ENCODE measurements at places on chromosomes 7 and 10. TPM values are rescaled to one million over a fixed set of nuclear protein-coding genes. Genes with fewer than 3 reads are reported as not detected.

Gene AMPH
- 32.4 TPM for total RNA-seq

Gene SYNPO2L
- 0.20 TPM for total RNA-seq

- H3K36me3 ChIP-seq: no peaks in the 10 kb centered on the region
- H3K4me1 ChIP-seq: no peaks in the 10 kb centered on the region
- H3K27ac ChIP-seq: no peak overlapping the region
These were observed 11.4 kb downstream of the SCIN start for GRCh38 chr7:12581897-12582296.

DNA sequence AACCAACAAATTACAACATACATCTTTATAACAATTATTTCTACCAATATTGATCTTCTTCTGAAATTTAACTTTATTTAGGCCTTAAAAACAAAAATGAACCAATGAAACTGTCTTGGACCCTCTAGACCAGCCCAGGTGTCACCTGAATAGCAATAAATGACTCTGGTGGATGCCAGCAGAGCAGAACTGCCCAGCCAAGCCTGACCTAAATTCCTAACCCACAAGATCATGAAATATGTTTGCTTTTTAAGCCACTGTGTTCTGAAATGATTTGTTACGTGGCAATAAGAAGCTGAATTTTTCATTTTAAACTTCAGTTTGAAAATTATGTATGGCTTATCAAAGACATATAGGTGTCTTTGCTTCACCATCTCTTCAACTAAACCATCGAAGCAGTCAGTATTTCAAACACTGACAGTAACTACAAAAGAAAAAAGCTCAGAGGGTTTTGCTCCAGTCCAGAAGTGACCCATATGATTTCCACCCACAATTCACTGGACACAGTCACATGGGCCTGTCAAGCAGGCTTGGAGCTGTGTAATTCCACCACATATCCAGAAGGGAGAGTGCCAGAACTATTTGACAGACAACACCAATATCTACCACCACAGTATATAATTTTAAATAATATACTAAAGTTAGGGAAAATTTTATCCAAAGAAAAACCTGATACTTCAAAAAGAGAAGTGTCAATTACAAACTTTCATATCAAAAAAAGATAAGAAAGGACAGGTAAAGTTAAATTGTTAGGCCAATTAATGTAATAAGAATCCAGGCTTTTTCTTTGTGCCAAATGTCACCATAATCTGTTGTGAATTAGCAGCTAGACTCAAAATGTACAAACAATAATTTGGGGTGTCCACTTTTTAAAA, 94.5 kb downstream of the KMT2C start:
- no peak overlapping the region for H3K4me3 ChIP-seq
- no peak for DNase-seq
- H3K4me1 ChIP-seq: peaks cover 4% of the 10 kb centered on the region
- peaks cover 3% of the 10 kb centered on the region for H3K36me3 ChIP-seq
- H3K27ac ChIP-seq: no peak overlapping the region

- no peak overlapping the region for H3K27ac ChIP-seq
- peaks cover 55% of the 10 kb centered on the region for H3K27me3 ChIP-seq
- H3K4me1 ChIP-seq: peaks cover 72% of the 10 kb centered on the region
- DNase-seq: no peak
- H3K4me3 ChIP-seq: no peak overlapping the region
These were observed 47.6 kb downstream of the SLIT1 start for GRCh38 chr10:97138174-97138573.

DNA sequence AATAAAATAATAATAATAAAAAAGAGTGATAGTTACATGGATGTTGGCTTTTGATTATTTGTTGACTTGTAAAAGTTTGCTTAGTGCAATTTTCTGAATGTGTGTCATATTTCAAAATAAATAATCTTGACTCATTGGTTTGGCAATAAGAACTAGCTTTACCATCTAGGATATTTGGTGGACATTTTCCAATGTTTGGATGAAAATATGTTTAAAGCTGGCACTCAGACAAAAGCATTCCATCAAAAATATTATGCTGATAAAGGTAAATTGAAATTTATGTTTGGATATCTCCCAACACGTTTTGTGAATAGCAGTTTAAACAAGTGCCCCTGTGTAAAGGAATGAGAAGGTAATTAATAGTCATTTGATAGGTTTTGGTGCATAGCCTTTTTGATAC, 62.5 kb upstream of the KCNMA1 start:
- peaks cover 3% of the 10 kb centered on the region for H3K4me1 ChIP-seq
- DNase-seq: no peak
- no peak overlapping the region for H3K4me3 ChIP-seq
- H3K36me3 ChIP-seq: no peaks in the 10 kb centered on the region
- H3K27me3 ChIP-seq: no peaks in the 10 kb centered on the region

DNA sequence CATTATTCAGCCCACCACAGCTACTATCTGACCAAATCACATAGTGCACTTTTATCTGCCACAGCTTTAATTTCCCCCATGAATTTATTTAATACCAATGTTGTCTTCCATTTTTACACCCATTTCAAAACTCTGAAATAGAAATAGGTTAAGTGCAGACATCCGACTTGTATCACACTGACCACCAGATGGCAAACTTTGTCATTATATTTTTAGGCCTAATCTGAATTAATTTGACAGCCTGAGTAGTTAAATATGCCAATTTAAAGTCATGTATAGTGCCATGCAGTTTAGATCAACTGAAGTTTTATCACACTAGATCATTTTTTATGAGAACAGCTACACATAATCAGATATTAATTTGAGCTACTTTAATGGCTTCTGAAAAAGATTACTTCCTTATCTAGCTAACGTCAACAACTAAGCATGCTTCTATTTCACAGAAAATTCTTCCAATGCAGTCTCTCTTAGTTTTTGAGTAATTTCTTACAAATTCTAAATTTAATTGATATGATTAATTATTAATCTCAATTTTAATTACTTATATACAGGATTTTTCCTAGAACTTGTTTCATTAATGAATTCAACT, 566.4 kb downstream of the GFRA1 start:
- H3K27ac ChIP-seq: no peak overlapping the region
- no peaks in the 10 kb centered on the region for H3K4me1 ChIP-seq
- peak; percentile 4 for DNase-seq
- H3K36me3 ChIP-seq: no peaks in the 10 kb centered on the region
- H3K27me3 ChIP-seq: no peaks in the 10 kb centered on the region

Gene SLC16A9
- total RNA-seq: 23.1 TPM

DNA sequence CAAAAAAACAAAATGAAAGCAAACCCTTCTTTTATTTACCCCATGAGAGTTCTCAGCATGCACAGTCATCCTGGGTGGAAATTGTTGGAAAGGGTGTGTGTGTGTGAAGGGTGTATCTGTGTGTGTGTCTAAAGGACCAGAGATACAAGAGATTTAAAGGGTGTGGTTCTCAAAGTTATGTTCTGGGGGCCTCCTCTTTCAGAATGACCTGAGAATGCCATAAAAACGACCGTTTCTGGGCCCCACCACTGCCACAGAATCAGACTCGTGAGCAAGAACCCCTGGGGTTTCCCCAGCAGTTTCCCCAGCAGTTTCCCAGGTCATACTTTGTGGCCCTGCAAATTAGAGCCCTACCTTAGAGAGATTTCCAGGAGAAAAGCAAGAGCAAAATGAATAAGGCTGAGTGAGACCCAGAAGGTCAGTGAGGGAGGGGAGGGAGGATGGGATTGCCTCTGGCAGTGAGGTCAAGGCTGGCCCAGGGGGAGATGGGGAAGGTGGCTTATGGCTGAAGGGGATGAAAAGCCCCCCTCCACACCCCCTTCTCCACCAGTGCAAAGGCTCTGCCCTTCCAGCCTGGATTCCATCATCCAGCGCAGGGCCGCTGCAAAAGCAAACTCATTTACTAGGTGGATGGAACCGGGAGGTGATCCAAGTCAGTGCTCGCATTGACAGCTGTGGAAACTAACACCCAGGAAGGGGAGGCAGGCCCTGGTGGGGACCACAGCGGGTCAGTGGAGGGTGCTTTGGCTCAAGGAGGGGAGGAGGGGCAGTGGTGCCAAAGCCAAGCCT, 10.2 kb downstream of the PYROXD2 start:
- peaks cover 9% of the 10 kb centered on the region for H3K4me1 ChIP-seq
- H3K4me3 ChIP-seq: no peak overlapping the region

Gene SRGN
- total RNA-seq: not detected

DNA sequence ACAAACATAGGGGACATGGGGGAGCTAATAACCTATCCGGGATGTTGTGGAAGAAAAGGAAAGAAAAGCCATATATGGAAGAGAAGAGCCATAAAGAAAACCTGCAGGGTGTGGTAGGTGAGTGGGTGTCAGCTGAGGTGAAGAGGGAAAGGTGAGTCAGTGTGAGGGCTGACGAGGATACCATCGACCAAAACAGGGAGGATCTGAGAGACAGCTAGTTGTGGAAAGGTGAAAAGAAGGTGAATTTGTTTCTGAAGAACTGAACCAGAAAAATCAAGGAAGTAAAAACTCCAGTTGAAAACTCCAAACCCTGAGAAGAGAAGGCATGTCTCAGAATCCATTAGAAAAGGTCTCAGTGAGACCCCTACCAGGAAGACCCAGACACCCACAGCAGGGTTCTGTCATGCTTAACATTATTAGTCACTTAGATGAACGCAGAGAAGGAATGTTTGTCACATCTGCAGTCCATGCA, 4.1 kb downstream of the BLNK start:
- no peaks in the 10 kb centered on the region for H3K4me1 ChIP-seq
- no peaks in the 10 kb centered on the region for H3K36me3 ChIP-seq
- no peak overlapping the region for H3K27ac ChIP-seq
- H3K27me3 ChIP-seq: peaks cover 4% of the 10 kb centered on the region
- DNase-seq: no peak

GRCh38 chr7:79451580-79451979, 1.9 kb downstream of the MAGI2 start:
- peaks cover 37% of the 10 kb centered on the region for H3K4me1 ChIP-seq
- peak overlapping the region; percentile 94 for H3K4me3 ChIP-seq
- H3K27me3 ChIP-seq: peaks cover 3% of the 10 kb centered on the region

Gene VGF
- total RNA-seq: 9.1 TPM

- H3K4me3 ChIP-seq: no peak overlapping the region
- peaks cover 52% of the 10 kb centered on the region for H3K4me1 ChIP-seq
- no peaks in the 10 kb centered on the region for H3K36me3 ChIP-seq
- H3K27ac ChIP-seq: no peak overlapping the region
These were observed 760.0 kb downstream of the PHTF2 start for GRCh38 chr7:78558566-78558965.

DNA sequence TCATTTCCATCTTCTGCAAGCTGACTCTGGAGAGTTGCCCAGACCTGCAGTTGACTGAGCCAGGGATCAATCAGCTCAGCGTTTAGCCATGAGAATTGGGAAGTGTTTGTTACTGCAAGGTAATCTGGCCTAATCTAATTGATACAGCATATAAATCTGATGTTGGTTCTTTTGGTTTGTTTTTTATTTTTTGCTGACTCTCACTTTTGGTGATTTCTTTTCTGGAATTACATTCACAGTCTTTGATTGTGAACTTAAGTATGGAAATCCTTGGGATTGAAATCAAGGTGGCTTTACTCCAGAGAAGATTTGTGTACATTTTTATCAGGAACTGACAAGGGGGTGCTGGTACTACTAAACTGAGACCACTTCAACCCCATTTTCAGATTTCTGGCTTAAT, 1.7 kb upstream of the GIMAP6 start:
- H3K27me3 ChIP-seq: peaks cover 20% of the 10 kb centered on the region
- H3K27ac ChIP-seq: no peak overlapping the region
- H3K4me3 ChIP-seq: no peak overlapping the region

- H3K27me3 ChIP-seq: no peaks in the 10 kb centered on the region
- no peak overlapping the region for H3K4me3 ChIP-seq
- peaks cover 15% of the 10 kb centered on the region for H3K4me1 ChIP-seq
- H3K36me3 ChIP-seq: peaks cover 18% of the 10 kb centered on the region
- no peak overlapping the region for H3K27ac ChIP-seq
These were observed 46.1 kb downstream of the C1GALT1 start for GRCh38 chr7:7228472-7228871.

Gene ARMC3
- total RNA-seq: 1.5 TPM

GRCh38 chr7:76155938-76156337, 45.8 kb upstream of the SRRM3 start:
- H3K27ac ChIP-seq: no peak overlapping the region
- H3K36me3 ChIP-seq: no peaks in the 10 kb centered on the region
- H3K4me3 ChIP-seq: no peak overlapping the region
